ENCODE measurements at places on chromosomes 5 and 9. TPM values are rescaled to one million over a fixed set of nuclear protein-coding genes. Genes with fewer than 3 reads are reported as not detected.

The TLE1 gene
- 14.8 TPM for polyA plus RNA-seq

The STKLD1 gene
- 1.3 TPM for polyA plus RNA-seq

The IL17B gene
- polyA plus RNA-seq, result 1.4 TPM

The RAB14 gene
- polyA plus RNA-seq, result 22.9 TPM

The DNAH5 gene
- polyA plus RNA-seq, result 0.02 TPM

The TRPM3 gene
- polyA plus RNA-seq, result 0.38 TPM

The ZFP37 gene
- 0.93 TPM for polyA plus RNA-seq

The INSL4 gene
- polyA plus RNA-seq, result not detected

The EHMT1 gene
- polyA plus RNA-seq, result 23.3 TPM

The TAF11L10 gene
- not detected for polyA plus RNA-seq

The DDX41 gene
- polyA plus RNA-seq, result 30.5 TPM

DNA sequence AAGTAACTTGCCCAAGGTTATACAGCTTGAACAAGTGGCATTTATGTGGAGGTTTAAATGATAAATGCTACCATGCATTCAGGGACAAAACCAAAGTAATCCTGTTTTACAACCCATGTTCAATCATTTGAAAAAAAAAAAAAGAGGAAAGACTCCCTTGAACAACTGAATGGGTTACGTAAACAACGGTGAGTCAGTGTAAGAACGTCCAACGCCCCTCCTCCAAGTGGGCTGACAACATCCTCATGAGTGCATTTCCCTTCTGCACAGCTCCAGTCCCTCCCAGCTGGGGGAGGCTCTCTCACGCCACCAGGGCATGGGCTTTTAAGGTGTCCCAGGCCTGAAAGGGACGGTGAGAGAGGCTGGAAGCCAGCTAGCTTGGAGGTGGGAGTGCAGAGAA is 90.0 kb downstream of the PRRT1B start:
- peak; percentile 85 for DNase-seq

GRCh38 chr5:95794070-95794516 is 28.4 kb downstream of the GLRX start:
- no peak for DNase-seq

GRCh38 chr5:148454576-148454975 is 70.8 kb downstream of the FBXO38 start:
- DNase-seq, result peak; percentile 57

DNA sequence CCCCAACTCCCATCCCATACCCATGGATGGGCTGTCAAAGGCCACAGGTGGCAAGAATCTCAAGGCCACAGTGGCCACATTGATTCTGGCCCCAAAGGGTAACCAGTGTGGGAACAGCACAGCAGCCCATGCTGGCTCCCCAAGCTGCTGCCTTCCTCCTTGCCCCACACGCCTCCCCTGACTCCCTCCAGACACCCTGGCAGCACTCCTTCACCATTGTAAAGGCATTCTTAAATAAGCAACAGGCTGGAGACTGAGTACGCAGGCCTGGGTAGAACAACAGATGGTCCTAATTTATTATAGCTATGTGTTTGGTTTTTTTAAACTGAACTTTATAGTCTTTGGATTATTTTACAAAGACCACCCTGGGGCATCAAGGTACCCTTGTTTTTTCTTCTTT is 158.8 kb downstream of the TSSK1B start:
- DNase-seq, result no peak

- DNase-seq, result no peak
These were observed 2.3 kb downstream of the EFNA5 start for GRCh38 chr5:107668154-107669095.

DNA sequence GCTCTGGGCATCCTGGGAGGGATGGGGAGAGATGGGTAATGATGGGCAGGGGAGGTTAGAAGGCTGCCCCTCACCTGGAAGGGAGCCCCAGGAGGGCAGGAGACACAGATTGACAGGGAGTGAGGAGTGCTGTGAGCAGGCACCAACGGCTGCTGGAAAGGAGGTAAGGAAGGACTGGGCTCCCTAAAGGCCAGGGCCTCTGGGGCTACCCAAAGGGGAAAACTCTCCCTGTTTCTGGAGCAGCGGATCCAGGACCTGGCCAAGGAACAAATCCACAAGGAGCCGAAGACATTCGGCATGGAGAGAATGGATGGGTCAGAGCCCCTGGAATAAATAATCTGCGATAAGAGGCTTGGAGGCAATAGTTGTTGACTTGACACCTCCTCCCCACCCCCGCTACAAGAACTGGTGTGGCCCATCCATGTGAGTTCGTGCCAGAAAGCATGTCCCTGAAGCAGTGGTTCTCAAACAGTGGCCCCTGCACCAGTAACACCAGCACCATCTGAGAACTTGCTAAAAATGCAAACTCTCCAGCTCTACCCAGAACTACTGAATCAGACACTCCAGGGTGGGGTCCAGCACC is 208.3 kb downstream of the GABBR2 start:
- DNase-seq, result no peak

GRCh38 chr5:80289320-80289719 is 30.5 kb upstream of the SPZ1 start:
- no peak for DNase-seq

DNA sequence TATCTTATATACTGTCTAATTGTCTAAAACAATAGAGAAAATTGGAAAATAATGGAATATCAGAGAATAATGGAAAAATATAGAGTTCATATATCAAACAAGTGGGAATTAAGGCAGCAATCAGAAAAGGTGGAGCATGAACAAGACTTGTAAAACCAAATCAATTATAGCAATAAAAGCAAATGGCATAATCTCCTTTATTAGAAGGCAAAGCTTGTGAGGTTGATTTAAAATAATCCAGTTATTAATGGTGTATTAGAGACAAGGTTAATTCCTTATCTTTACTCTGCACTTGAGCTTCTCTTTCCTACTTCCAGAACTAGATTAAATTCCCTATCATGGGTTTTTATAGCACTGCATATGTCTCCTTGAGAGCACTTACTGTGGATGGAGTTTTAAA is 64.1 kb downstream of the AMBP start:
- no peak for DNase-seq

DNA sequence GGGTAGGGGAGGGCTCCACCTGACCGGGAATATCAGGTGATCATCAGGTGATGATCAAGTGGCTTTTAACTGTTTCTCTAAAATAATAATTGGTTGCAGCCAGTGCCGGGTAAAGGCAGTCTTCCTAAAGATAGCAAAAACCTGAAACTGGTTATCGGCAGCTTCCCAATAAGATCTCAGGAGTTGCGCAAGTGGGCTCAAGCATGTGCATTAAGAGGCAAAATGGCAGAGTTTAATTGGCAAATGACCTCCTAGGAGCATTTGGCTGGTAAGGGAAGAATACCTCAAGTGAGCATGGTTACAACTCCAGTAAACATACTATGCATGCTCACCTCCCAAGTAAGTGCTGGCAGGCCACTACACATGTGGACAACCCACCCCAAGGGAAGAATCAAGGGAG is 4.2 kb downstream of the C1QTNF3 start:
- no peak for DNase-seq

DNA sequence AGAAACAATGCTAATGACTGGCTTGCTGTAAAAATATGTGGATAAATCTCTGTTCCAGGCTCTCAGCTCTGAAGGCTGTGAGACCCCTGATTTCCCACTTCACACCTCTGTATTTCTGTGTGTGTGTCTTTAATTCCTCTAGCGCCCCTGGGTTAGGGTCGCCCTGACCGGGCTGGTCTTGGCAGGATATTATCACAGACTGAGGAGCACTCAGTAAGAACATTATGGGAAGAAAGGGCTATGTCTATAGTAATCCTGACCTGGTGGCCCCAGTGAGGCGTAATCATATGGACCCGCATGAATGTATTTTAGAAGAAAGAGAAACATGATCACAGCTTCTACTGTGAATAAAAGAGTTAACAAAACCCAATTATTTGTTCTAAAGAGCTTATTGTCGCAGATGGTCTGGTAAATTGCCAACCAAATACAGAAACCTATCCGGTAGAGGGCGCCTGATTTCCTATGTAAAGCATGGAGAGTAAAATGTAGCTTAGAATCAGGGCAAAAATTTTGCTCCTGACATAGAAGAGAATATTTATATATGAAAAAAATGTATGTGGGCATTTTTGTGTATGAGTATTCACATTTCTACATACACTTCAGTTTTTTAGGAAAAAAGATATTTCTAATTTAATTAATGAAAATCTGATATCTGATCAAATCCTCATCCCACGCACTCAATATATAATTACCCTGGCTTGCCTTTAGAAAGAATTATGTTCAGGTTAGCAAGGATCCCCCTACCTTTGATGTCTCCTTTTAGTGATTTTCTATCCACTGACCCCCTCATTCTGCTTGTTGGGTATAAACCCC is 5.8 kb upstream of the IFNA1 start:
- DNase-seq, result no peak

DNA sequence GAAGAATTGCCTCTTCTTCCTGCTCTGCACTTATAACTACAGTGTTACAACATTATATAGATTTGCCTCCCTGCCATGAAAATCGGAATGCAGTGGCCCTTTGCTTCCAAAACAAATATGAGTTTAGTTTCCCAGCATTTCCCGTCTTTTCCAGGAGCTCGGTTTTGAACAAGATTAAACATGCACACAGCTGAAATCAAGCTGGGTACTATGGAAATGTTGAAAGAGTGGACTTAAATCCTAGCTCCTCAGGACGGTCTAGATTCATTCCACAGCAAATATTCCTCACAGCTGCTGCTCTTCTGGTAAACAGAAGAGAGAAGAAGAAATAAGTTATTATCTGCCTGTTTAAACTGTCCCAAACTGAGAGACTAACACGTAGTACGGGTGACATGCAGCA is 161.4 kb downstream of the PIK3R1 start:
- DNase-seq, result no peak

GRCh38 chr5:163506726-163507125 is 1.3 kb downstream of the MAT2B start:
- DNase-seq, result no peak

DNA sequence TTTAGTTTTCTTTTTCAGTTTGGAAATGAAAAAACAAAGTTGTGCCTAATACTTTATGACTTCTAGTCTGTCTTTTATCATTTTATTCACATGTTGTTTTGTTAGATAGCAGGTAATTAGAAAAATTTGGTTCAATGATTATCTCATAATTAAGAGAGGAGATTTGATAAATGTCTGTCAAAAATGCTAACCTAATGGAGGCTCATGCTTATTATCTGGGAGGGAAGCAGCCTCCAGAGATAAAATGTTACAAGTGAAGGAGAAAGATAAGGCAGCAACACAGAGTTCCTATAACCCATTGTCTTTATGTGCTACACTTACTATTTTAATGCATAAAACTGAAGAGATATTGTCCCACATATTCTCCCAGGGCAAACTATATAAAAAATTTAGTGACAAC is 53.5 kb downstream of the SLC27A6 start:
- DNase-seq, result no peak

DNA sequence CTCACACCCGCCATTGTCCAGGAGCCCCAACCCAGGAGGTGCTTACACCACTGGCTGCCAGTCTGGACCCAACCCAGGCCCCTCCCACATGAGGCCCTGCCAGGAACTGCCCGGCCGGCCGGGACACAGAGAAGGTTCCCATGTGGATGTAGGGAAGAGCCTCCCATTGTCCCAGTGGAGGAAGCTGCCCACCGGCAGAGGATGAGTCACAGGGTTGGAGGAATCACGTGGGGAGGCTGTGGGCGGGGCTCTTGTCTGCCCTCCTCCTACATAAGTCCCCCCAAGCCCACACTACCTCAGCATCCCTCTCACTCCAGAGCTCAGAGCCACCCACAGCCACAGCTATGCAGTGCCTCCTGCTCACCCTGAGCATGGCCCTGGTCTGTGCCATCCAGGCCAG is 26.1 kb downstream of the PAEP start:
- DNase-seq, result no peak

DNA sequence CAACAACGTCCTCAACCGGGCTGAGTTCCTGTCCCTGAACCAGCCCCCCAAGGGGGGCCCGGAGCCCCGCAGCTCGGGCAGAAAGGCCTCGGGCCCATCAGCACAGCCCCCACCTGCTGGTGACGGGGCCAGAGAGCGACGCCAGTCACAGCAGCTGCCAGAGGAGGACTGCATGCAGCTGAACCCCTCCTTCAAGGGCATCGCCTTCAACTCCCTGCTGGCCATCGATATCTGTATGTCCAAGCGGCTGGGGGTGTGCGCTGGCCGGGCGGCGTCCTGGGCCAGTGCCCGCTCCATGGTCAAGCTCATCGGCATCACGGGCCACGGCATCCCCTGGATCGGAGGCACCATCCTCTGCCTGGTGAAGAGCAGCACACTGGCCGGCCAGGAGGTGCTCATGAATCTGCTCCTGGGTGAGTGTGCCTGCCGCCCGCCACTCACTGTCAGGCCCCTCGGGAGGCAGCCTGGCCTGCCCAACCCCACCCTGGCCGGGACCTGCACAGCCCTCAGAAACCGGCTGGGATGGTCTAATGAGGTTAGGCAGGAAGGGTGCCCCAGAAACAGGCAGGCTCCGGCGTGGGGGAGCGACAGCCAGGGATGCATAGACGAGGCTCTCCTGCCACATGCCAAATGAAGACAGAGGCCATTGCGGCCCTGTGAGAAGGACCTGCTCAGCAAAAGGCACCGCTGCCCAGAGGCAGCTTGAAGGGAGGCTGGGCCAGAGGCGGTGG is 678 bp downstream of the PLPP7 start:
- DNase-seq, result peak; percentile 68

DNA sequence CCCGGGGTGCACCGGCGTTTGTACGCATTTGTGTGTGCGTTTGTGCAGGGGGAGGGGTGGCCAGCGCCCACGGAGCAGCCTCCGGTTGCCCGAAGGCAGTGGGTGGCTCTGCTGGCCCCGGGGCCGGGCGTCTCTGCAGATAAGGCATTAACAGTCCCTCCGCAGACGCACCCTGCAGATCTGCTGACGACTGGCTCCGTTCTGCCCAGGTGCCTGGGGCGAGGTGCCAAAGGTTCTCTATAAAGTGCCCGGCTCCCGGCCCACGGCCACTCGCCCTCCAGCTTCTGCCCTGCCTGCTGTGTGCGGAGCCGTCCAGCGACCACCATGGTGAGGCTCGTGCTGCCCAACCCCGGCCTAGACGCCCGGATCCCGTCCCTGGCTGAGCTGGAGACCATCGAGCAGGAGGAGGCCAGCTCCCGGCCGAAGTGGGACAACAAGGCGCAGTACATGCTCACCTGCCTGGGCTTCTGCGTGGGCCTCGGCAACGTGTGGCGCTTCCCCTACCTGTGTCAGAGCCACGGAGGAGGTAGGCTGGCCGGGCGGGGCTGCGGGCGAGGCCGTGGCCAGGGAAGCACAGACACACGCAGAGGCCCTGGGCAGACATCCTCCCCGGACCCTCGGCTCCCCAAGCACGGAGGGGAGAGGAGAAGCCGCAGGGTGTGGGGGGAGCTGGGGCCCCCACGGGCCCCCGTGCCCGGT is at the start of gene SLC6A19:
SLC6A19 (plus strand) TSS at position 269 of the 699 bp plus-strand sequence; CDS start at position 325, 56 bp downstream.
- DNase-seq, result peak; percentile 53

GRCh38 chr5:65355301-65355700 is 126.4 kb downstream of the ADAMTS6 start:
- no peak for DNase-seq

GRCh38 chr5:175230299-175230698 is 213.7 kb downstream of the DRD1 start:
- DNase-seq, result no peak

DNA sequence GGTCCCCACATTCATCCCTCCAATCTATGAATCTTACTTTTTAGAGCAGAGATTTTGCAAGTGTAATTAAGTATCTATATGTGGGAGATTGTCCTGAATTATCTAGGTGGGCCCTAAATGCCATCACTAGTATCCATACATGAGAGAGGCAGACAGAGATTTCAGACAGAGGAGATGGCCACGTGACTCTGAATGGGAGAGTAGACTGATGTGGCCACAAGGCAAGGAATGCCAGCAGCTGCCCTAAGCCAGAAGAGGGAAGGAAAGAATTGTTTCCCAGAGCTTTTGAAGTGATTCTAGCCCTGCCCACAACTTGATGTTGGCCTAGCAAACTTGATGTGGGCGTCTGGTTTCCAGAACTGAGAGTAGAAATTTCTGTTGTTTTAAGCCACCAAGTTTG is 90.1 kb upstream of the PCAT7 start:
- DNase-seq, result no peak

GRCh38 chr9:129483415-129484351 is 137.2 kb downstream of the C9orf50 start:
- DNase-seq, result peak; percentile 96

All from right cardiac atrium (tissue), 5 donors.